ENCODE measurements at places on chromosomes 5 and 9.

DNA sequence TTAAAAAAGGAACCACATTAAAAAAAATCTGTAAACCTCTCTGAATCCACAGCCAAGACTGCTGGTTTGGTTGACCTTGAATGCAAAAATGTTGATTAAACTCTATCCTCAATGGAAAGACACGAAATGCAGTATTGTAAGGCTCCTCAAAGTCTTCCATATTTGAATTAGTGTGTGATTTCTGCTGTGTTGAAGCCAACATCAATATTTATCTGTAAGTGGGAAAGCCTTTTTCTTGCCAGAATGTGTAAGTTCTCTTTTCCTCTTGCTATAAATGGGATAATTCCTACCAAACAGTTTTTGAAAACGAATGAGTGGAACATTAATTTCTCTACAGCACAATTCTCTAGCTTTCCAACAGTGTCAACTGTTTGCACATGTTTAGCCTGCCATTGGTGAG is 422.1 kb upstream of the TNC start:
- no peak for DNase-seq

GRCh38 chr9:715743-716400 is 125.6 kb upstream of the DMRT1 start:
- no peak for DNase-seq

- no peak for DNase-seq
Observed at GRCh38 chr5:141343242-141343952, at the start of gene PCDHGA3. Gene PCDHGA3 (plus strand): TSS chr5:141343829. CDS start chr5:141344034, 205 bp downstream.

DNA sequence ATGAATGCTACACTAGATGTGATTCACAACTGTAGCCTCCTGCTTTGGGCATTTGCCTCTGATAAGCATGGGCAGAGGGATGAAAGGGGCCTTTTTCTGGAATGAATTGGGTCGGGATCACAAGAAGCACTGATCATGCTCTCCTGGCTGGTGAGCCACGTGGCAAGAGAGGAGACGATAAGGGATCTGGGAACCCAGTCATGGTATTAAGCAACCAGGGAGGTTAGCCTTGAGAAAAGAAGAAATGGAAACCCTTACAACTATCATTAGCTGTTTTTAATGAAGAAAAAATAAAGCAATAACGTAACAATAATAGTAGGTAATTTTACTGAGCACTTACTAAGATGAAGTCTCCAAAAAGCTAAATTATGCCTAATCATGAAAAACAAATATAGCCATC is 50.0 kb upstream of the RAI14 start:
- no peak for DNase-seq

DNA sequence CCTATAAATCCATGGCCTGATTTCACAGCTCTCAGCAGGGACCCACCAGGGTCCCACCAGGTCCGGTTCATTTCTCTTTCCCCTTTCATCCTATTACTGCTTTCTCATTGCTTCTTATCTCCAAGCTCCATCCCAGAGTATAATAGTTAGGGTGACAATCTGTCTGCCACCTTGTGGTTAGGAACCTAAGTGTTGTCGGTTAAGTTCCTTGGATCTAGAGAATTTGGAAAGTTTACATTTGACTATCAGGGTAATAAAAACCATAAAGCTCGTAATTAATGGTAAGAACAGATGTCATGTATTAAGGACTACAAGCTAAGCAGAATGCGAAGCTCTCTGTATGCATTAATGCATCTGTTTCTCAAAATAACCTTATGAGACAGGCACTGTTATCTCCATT is 259.1 kb downstream of the SH3GL2 start:
- DNase-seq, result no peak

GRCh38 chr9:133978226-133978898 is 13.8 kb downstream of the VAV2 start:
- DNase-seq, result no peak

DNA sequence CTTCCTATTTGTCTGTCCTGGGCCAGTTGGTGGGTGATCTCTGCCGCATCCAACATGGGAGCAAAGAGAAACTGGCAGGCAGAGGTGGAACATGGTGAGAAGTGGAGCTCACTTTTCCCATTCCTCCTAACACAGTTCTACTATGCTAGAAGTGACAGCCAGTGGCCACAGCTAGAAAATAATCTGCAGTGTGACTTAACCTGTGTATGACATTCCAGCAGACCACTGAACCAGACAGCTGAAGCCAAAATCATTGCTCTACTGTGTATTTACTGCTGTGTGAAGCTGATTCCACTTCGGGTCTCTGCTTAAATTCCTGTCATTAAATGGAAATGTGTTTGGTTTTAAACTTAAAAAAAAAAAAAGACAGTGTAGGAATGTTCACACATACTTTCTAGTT is 523.0 kb downstream of the MTRR start:
- no peak for DNase-seq

- no peak for DNase-seq
Observed at GRCh38 chr9:93124793-93125192, 9.3 kb downstream of the NINJ1 start.

GRCh38 chr9:87613265-87614111 is 112.4 kb upstream of the CTSL start:
- DNase-seq, result no peak

- no peak for DNase-seq
Observed at GRCh38 chr5:140319833-140320232, 16.9 kb upstream of the PFDN1 start.

DNA sequence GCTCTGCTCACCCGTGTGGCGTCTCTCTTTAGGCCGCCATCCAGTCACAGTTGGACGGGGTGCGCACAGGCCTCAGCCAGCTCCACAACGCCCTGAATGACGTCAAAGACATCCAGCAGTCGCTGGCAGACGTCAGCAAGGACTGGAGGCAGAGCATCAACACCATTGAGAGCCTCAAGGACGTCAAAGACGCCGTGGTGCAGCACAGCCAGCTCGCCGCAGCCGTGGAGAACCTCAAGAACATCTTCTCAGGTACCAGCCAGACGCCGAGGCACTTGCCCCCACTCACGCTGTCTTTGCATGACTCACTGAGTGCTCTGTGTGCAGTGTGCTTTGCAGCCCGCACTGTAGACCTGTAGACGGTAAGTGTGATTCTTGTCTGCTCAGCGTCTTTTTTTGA is 4.5 kb downstream of the EXOC3 start:
- no peak for DNase-seq

- no peak for DNase-seq
Observed at GRCh38 chr9:122135529-122135859, 24.1 kb downstream of the NDUFA8 start.

GRCh38 chr9:133598978-133599377 is 10.2 kb downstream of the FAM163B start:
- no peak for DNase-seq

DNA sequence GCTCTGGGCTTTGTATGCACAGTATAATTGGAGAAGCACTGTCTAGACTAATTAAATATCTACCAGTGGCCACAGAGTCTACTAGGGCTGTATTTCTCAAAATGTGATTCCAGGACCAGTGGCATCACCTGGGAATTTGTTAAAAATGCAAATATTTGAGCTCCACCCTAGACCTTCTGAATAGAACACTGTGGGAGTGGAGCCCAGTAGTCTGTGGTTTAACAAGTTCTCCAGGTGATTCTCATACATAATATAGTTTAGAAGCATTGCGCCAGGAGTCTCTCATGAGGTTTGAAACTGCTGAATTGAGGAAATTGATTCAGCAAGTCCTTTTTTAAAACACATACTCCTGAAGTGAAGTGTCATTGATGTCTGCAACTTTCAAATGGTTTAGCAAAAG is 74.7 kb downstream of the FCHO2 start:
- DNase-seq, result no peak

DNA sequence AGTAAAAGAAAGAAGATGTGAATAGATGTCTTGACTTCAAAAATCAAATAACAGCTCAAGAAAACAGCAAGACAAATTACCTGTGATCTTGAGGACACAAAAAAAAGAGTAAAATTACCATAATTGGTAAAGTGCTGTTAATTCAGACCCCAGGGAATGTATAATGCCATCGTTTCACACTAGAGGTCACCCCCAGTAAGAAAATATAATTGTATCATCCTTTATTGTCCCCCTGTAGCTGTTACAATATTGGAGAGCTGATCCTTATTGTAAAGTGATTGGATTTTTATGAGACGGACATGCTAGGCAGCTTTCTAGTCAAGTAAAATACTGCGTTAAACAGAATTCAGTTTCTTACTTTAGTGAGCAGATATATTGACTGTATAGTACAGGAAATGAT is 377.0 kb downstream of the TLE1 start:
- DNase-seq, result no peak

GRCh38 chr5:173016598-173017046 is 33.1 kb downstream of the ATP6V0E1 start:
- DNase-seq, result peak; percentile 44
